ENCODE measurements at places on chromosomes 5 and 9.
A peak's percentile ranks its signal among the peaks of the same experiment; 100 is the strongest.

GRCh38 chr5:15601274-15601673 is 101.3 kb downstream of the FBXL7 start:
- DNase-seq, result no peak

- no peak for DNase-seq
Observed at GRCh38 chr9:133004999-133005760, 25.6 kb upstream of the GTF3C5 start.

- DNase-seq, result no peak
Observed at GRCh38 chr5:129125819-129126218, 31.3 kb downstream of the ISOC1 start.

DNA sequence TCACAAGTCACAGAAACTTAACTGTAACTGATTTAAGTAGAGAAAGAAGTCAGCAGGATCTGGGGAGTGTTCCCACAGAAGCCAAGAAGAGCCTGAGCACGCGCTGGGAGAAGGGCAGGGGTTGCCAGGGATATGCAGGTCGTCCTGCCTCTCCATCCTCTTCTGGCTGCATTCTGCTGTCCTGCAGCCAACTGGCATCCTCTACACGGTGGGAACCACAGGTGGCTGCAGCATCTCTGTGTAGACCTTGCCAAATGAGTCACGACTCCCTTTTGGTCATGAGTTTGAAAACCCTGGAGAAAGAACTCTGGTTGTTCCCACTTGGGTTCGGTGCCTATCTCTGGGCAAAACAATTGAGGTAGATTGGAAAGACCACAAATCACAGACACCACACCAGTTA is 38.4 kb upstream of the PCA3 start:
- DNase-seq, result peak; percentile 52

DNA sequence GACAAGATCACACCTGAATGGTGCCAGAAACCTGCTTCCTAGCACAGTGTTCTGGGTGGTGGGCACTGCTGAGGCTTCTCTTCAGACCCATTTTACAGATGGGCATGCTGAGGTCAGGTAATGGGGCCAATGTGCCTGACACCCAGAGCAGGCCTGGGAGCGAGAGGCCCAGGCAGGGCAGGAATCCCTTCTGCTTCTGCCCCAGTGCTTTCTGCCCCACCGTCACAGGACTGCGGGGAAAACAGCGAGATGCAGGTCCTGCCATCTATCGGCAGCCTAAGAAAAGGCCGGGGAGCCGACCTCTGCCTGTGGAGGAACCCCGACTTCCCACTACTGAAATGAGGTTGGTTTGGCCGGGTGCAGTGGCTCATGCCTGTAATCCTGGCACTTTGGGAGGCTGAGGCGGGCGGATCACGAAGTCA is 22.8 kb upstream of the RNU6ATAC start:
- no peak for DNase-seq

GRCh38 chr9:90517103-90517502 is 125.5 kb downstream of the DIRAS2 start:
- DNase-seq, result no peak

DNA sequence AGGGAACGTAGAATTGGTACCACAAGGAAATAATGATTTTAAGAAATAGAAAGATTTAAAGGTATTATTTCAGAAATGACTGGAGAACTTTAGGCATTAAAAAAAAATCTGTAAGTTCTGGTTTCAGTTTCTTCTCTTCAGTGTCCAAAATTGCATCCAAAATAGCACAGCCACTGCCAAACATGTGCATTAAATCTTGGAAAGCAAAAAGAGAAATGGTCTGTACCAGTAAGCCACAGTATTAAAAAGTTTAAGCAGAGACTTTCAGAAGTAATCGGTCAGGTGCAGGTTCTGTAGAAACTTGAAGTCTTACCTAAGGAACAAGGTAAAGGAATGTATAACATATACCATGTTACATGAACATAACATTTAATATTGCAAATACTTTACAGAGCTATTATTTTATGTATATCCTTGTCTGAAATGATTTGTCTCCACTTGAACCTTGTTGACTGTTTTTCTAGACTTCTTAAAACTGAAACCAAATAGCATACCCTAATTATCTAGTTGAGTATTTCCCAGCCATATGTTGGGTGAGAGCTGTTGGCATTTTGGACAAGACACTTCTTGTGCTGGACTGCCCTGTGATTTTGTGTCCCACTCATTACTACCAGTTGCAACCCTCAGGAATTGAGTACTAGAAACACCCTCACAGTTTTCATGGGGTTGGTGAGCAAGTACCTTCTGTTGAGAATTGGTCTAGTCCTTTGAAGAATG is 32.1 kb downstream of the NIPBL start:
- DNase-seq, result no peak

- DNase-seq, result no peak
Observed at GRCh38 chr5:178301641-178302040, 69.0 kb upstream of the PHYKPL start.

DNA sequence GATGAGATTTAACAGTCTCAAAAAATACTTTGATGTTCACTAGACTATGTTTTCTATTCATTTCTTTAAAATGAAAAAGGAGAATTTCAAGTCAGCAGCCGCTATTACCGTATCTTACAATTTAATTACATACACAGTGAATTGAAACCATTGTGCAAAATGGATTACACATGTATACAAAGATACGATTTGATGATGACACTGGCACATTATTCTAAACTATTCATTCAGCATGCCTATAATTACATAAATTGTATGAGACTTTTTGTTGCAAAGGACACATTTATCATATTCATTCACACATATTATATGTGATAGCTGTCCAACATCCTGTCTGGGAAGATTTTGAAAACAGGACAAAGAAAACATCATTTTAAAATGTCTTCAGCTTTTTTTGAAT is 118.3 kb upstream of the VCAN start:
- no peak for DNase-seq

- no peak for DNase-seq
Observed at GRCh38 chr5:60805463-60805862, 38.6 kb downstream of the ELOVL7 start.

- no peak for DNase-seq
Observed at GRCh38 chr5:137834498-137835049, 33.1 kb upstream of the MYOT start.

DNA sequence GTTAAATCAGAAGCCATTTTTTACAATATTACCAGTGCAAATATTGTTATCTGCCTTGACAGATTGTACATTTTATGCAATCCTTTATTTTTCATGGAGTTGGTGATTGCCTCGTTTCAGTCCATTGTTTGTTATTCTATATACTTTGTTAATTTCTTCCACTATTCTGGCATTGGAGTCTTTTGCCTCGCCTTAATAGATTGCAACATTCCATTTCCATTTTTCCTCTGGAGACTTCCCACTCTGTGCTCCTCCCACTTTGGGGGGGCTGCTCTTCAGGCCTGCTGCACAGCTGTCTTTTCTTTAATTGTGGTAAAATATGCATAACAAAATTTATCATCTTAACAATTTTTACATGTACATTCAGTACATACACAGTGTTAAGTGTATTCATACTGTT is 4.4 kb upstream of the DCAF10 start:
- no peak for DNase-seq

GRCh38 chr9:108956022-108956630 is 21.9 kb downstream of the ABITRAM start:
- peak; percentile 56 for DNase-seq

GRCh38 chr5:56876327-56876726 is 33.1 kb upstream of the SETD9 start:
- DNase-seq, result no peak

DNA sequence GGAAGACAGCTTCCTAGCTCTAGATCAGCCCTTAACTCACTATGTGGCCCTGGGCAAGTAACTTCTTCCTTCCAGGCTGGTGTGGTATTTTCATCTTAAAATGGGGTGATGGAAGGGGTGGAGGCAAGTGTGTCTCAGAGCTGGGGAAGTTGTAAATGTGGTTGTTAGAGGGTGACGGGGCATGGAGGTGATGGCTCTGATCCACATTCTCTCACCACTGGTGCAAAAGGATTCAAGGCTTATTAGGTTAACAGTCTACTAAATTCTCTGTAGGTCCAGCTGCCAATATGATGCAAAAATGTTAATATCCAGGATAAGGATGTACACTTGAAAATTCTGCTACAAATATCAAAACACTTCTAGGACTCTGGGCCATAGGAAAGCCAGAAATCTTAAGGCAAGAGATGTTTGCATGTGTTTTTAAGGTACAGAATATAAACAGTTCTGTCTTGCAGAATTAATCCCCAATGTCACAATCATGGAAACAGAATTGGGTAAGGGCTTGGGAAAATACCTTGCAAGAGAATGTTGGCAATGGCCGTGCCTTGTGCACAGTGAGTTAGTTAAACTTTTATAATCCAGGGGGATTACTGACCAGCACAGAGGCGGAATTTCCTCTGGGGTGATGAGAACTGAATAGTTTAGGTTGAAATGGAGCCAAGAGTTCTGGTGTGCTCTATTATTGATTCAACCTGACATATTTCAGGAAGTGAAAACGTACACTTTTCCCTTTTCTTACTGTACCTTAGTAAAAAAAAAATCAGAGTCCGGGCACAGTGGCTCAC is 19.8 kb downstream of the TNFSF15 start:
- no peak for DNase-seq

GRCh38 chr9:121613009-121613752 is 38.3 kb upstream of the DAB2IP start:
- DNase-seq, result peak; percentile 77

DNA sequence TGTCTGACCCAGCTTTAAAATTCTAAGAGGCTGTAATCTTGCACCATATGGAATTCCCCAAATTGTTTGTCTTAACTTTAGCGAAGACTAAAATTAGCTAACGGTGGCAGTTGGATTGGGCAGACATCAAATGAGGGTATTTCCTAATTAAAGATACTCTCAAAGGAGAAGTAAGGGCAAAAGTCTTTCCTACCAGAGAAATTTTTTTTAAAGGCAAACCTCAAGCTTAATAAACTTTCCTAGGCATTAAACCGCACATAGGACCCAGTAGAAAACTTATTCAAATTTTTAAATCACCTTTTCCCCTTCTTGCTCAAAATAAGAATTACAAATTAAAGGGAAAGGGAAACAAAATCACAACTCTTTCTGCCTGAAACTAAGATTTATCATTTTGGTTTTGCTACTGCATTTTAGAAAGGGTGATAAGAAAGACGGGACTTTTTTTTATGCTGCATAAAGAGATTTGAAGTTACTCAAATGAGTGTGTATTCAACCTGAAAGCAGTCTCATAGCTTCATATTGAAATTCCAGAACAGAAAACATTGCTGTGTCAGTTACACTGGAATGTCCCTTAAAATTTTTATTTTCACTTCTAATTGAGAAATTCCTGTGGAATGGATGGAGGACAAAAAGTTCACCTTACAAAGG is 189.1 kb upstream of the PTGER4 start:
- no peak for DNase-seq

DNA sequence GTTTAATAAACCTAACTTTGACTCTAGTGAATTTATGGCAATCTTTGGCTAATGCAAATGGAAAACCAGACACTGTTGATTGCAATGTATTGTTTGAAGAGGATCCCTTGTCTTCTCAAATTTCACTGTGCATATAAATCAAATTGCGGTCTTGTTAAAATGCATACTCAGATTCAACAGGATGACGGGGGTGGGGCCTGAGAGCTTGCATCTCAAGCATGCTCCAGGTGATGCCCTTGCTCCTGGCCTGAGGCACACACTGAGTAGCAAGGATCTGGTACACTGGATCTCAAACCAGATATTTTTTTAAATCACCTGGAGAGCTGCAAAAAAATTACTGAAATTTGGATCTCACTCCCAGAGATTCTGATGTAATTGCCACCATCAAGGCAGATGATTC is 463.7 kb downstream of the DNAH5 start:
- DNase-seq, result no peak

GRCh38 chr5:110439296-110439695 is 287.2 kb downstream of the TMEM232 start:
- DNase-seq, result no peak

DNA sequence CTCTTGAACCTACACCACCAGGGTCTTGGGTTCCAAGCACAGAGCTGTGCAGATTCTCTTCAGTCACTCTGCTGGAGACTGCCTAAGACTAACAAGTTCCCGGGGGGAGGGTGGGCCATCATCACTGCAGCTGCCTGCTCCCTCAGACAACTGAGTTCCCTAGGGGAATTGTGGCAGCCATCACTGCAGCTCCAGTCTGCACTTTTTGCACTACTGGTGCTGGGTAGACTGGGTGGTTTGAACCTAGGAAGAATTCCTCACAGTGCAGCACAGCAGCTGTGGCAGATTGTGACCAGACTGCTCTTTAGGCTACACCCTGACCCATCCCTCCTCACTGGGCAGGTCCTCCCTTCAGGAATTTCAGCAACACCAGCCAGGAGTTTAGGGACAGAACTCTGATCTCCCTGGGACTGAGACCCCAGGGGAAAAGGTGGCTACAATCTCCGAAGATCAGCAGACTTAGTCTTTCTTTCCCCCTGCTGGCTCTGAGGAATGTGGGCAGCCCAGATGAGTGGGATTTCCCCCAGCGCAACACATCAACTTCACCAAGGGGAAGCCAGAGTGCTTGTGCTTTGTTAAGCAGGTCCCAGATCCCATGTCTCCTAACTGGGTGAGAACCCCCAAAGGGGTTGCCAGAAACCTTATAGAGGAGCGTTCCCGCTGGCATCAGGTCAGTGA is 30.9 kb upstream of the RGMB start:
- no peak for DNase-seq

DNA sequence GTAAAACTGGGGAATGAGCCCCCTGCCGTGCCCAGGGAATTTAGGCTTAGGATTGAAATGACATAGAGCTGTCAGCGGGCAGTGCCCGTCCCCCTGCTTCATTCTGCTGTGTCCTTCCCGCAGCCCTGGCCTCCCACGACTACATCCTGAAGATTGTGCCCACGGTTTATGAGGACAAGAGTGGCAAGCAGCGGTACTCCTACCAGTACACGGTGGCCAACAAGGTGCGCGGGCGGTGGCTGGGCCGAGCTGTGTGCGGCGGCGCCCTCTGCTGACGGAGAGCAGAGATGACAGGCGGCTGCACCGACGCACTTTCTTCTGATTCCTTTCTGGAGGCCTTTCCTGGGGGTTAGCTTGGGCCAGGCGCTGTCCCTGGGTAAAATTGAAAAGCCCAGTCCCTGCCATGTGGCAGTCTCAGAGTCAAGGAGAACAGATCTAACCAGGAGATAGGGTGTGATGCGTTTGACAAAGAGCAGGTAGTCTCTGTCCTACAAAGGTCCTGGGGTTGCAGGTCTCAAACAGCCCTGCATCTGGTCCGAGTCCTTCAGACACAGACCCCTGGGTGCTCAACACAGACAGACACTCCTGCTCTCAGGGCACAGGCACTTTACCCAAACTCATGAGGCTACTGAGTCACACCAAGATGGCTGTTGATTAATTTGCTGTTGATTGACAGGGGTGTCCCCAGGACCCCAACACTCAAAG is 26.8 kb upstream of the RPL26L1 start:
- DNase-seq, result peak; percentile 26

Measured in NCI-H2029 treated with DMSO at 0.1 percent for 48 hours (cell line).